ENCODE measurements at places on chromosomes 6 and 20.

GRCh38 chr20:59661621-59662020 lies 57.3 kb downstream of the PHACTR3 start:
- no peak for DNase-seq

DNA sequence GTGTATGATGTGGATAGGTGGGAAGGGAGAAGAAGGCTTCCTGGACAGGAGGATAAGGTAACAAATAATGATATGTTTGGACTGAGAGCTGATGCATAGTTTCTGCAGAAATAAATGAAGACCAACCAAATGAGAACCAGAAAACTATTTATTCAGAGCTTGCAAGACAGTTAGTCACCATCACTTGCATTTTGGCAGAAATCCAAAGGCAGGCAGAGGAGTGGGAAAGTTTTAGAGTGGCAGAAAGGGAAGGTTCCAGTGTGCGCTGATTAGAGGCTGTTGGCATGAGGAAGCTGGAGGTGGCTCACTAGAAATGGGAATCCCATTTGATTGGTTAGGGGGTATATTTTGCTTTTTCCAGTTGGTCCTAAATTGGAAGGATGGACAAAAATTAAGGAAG lies 13.0 kb upstream of the F13A1 start:
- peak; percentile 7 for DNase-seq

DNA sequence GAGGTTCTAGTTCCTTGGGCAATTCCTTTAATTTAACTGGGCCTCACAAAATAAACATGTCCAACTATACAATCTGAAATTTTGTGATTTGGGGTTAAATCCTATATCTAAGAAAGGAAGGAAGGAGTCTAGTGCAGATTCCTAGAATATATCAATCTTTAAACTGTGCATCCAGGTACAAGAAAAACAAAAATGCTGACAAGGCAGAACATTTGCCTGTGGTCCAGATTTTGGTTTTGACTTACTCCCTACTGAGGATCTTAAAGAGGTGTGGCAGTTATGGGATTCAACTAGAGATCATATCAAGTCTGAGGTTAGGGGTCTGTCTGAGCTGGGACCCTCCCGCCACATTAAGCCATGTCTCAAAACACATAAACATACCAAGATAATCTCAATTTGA lies 17.7 kb upstream of the COX7A2 start:
- DNase-seq, result no peak

DNA sequence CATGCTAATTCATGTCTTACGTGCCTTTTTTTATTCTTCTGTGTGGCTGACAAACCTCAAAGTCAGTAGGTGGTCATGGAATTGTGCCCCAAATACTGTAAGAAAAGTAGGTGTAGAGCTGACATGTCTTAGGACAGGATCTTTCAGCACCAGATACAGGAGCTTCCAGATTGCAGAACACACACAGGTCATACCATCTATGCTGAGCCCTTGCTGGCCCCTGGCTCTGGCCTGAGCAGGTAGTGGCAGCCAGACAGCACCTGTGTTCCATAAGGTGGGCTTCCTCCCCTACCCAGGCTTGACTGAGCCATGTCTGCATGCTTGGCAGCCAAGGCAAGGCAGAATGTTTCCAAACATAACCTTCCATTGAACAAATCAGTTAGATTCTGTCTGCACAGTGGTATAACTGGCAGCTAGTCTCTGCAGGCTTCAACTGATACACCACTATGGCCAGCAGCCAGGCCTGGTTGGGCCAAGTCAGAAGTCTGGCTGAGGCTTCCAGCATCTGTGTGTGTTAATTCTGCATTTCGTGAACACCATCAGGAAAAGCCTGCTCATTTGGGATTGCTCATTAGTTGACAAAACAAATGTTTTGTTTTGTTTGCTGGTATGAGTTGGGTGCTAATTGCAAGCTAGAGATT lies 366.5 kb downstream of the FOXA2 start:
- no peak for DNase-seq

DNA sequence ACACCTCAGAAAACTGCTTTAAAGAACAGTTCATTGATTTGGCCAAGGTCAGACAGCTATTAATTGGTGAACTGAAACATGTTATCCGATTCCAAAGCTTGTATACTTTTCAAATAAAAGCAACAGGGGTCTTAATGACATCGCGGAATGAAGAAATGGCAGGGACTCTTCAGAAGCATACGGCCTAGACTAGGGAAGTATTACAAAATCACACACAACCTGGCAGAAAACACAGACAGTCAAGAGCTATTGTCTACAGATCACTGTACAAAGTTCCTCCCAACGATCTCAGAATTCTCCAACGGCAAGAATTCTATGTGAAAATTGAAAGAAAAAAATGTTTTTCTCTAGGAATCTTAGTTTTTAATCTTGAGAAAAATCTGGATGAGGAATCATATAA lies 105.5 kb downstream of the PTPRK start:
- no peak for DNase-seq

DNA sequence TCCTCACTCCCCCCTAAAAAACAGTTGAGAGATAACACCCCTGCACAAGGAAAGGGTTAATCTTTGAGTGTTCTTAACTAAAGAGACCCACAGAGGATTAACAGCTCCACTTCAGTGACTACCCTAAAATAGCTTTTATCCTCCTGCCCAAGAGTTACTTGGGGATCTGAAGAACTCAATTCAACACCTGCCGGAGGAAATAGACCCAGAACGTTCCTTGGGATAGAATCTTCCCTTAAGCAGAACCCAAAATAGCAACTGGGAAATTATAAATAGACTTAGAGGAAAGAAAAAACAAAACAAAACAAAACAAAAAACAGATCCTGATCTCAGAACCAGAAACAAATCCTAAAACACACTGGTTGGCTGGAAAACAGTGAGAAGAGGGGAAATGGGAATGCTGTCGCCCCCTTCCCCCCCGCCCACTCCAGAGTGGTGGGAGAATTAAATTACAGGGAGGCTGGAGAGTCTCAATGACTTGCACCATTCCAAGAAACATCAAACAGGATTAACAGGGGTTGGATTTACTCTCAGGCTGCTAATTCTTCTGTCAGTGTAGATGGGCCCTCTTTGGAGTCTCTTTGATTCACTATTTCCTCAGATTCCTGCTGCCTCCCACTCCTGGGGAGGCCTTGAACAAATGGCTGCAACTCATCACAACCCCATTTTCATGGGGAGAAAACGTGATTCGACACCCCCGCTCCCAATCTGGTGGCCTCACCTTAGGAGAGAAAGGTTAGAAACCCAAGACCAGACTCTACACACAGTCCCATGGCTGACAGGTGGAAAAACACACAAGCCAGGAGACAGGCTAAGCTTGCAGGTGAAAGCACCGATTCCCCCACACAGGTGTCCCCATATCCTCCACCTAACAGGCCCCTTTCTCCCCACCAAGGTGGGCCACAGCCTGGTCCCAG lies 1.4 kb downstream of the PLAGL2 start:
- DNase-seq, result no peak

- DNase-seq, result peak; percentile 25
Measured at GRCh38 chr6:24431045-24431451, 28.3 kb downstream of the MRS2 start.

DNA sequence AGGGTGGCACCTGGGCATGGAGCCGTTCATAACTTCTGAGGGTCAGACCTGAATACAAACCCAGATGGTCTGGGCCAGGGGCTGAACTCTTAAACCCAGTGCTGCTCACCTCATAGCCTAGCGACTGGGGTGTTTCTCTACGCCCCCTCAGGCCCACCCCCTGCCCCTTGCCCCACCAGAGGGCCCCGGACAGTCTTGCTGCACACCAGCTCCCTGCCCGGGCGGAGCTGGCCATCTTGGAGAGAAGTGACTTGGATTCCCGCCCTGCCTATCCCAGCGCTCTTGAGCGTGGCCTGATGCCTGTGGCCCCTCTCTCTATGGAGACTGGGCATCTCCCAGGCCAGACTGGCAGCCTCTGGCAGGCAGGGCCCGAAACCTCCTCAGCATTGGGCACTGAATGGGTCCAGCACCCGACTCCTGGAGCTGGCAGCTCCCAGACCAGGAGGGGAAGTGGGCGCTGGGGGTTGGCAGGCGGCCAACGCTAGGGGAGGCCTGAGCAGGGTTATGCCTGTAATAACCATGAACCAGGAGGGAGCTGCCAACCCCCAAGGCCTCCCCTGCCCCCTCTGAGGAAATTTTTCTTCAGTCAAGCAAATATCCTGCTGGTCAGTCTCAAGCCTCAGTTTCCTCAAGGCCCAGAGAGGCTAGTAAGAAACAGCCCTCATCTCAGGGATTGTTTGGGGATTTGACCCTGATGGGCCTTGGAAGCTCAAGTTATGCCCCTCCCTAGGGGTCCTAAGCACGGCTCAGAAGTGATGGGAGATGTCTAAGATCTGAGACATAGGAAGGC lies 169.5 kb downstream of the VEGFA start:
- DNase-seq, result peak; percentile 19

DNA sequence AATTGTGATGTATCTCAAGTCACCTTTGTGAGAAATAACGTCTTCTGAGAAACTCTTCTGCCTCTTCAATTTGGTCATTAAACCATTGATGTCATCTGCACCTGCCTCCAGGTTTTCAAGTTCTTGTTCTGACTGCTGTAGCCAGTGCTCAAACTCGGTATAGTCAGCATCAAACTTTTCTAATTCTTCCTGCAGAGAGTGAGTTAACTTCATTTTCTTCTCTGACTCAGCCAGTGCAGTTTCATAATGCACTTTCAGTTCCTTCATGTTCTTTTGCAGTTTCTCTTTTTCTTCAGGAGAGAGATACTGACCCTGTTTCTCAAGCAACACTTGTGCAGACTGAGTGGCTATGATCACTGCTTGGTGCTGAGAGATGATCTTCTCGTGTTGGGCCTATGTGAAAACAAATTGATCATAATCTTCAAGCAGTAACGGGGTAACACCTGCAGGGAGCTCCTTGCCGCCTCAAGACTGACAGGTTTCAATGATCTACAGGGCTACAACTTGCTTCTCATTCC lies 48.8 kb downstream of the DST start:
- peak; percentile 91 for DNase-seq

DNA sequence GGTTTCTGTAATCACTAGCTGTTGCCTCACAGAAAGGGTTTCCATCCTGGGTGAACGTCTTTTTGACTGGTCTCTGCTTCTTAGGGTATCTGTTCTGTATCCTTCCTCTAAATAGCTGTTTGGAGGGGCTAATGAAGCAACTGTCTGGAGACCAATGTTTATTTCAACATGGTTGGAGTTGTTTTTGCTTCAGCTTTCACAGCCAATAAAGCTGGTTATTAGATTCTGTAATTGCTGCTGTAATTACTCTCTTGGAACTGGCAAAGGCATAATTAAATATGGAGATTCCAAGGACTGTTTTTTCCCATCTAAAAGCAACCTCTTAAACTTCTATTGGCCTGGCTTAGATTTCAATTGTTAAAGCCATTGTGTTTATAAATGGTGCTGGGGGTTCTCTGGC lies 31.9 kb downstream of the CHMP4B start:
- DNase-seq, result peak; percentile 28

DNA sequence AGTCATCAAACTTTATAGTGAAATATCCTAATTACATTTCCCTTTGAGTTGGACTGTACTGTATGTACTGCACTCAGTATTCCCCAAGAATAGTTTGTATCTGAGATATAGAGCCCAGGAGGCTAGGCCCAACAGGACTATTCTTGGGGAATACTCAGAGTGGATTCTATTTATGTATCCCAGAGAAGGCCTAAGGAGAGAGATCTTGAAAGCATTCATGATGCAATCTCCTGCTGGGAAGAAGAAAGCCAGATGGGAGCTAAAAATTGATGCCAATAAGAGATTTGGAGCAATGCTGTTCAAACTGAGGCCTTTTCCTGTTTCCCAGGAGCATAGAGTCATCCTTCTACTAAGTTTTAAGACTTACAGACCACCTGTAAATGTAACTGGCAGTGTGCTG lies 452.1 kb upstream of the PLCB4 start:
- no peak for DNase-seq

GRCh38 chr20:15654208-15654649 lies 919.0 kb downstream of the KIF16B start:
- DNase-seq, result peak; percentile 77

GRCh38 chr6:97151601-97152000 lies 131.4 kb downstream of the MMS22L start:
- no peak for DNase-seq

DNA sequence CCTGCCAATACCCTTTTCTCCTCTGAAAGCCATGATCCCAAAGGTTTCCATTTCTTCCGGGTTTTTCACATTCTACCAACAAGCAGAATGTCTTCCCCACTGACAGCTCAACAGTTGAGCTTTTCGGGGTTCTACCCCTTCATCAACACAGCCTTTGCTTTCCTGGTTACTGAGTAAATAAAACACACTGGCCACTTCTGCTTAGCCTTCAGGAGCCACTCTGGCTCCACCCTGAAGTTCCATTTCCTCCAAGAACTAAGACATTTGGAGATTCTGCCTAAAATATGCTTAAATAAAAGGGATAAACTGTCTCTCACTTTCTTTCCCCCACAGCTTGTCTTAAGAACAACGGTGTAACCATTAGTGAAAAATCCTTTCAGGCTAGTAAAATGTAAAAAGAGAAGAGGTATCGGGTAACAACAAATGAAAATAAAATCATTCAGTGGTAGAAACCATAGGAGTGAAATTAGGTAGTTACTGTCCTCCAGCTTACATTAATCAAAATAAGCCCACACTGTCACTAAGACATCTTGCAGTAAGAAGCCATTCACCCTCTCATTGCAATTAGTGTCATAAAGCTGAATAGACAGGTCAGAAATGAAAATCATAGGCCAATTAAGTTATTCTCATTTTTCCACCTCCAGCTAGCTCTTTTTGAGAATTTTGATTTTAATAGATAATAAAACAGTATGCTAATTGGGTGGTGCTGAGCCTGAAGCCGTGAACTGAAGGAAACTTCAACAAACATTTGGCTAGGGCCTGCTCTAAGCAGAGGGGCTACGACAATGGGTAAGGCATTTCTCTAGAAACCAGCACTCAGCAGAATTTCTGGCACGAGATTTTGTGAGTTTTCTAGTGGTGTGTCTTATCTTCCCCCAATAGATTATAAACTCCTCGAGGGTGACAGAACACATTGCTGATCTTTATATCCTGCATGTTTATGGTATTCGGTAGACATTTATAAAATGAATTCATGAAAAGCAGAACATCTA lies 194.2 kb downstream of the KHDC1L start:
- no peak for DNase-seq

DNA sequence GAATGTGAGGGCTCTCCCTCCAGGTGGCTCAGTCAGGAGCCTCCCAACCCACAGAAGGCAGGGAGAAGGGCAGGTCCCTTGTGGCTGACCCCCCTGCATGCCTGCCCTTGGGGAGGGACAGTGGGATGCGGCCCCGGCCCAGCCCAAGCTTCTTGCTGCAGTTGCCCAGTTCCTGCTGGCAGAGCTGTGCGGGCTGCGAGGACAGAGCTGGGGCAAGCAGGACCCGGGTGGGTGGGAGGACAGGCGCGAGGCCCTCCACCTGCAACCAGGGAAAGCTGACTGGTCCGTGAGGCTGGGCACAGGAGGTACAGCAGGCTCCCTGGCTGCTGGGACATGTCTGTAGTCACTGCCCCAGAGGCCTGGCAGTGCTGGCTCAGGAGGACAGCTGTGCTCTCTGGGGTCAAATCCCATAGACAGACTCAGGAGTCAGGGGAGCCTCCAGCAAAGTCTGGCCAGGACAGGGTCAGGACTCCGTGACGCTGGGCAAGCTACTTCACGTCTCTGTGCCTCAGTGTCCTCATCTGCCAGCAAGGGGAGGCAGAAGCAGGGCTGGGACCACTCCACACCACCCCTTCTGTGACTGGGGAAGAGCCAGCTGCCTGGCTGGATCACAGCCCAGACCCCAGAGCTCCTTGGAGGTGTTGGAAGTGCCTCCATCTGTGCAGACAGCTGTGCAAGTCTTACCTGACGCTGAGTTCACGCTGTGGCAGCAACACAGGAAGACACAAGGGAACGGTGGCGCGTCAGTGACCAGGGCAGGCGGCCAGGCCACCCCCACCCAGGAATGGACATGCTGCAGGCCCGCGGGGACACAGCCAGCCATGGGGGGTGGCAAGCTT lies 13.0 kb downstream of the UCKL1 start:
- no peak for DNase-seq

Measured in MV-4-11 (cell line).